Uterus (tissue), 4 donors: ENCODE measurements at places on chromosomes 7 and 10. TPM values are rescaled to one million over a fixed set of nuclear protein-coding genes. Genes with fewer than 3 reads are reported as not detected.

GRCh38 chr10:63579371-63580014, 58.3 kb downstream of the REEP3 start:
- DNase-seq = no peak

DNA sequence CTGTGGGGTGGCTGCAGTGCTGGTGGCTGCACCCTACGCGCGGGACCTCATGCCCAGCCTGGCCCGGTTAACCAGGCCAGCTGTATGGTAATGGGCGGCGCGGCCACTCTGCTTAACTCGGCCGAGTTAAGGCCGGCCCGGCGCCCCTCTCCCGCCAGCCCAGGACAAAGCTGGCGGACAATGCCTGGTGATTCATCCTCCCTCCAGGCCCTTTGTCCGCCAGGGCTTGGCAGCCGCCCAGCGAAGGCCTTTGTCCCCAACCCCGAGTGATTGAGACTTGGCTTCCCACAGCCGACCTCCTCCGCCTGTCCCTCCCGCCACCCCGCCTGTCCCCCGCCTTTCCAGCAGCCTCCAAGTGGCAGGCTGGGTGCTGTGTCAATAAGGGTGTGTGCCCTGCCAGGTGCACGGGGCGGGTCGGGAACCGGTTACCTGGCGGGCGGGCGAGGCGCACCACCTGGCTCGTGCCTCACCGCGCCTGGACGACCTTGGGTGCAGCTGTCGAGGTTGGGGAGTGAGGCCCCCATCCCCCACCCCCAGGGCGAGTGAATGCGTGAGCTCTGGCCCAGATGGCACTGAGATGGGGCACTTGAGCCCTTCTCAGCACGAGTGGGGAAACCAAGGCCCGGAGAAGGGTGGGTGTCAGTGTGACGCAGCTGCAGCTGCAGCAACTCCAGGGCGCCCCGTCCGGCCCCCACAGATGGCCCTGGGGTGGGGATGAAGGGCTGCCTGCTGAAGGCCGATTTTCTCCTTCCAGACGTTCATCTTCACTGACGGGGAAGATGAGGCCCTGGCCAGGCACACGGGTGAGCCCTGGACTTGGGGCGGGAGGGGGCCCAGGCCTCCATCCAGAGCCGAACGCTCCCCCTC, 4.6 kb downstream of the LFNG start:
- DNase-seq = peak; percentile 67

DNA sequence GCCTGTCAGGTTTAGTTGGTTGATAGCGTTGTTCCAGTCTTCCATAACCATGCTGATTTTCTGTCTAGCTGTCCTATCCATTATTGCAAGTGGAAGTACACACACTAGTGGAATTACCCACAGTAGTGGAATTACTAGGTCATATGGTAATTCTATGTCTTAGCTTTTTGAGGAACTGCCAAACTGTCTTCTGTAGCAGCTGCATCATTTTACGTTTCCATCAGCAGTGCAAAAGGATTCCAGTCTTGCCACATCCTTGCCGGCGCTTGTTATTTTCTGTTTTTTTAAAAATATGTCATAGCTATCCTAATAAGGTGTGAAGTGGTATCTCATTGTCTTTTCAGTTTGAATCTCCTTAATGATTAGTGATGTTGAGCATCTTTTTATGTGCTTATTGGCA, 17.2 kb upstream of the RHBDD2 start:
- no peak for DNase-seq

GRCh38 chr10:131264110-131264788, 47.3 kb downstream of the TCERG1L start:
- no peak for DNase-seq

GRCh38 chr10:130647341-130647740, 511.1 kb downstream of the GLRX3 start:
- no peak for DNase-seq

DNA sequence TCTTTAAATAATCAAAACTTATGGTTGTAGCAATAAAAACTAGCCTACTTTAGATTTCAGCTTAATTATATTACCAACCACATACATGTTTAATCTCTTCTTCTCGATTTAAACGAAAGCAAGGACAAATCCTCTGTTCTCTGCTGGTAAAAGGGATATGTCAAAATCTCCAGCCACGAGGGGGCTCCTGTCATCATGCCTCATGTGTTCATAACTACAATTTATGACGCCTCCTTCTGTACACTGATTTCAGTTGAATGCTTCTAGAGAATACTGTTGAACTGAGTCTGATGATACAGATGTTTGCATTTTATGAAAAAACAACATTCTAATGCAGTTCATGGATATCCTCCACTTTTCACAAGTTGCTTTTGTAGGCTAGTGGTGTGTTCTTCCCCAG, 220.0 kb upstream of the DPP6 start:
- DNase-seq = no peak

DNA sequence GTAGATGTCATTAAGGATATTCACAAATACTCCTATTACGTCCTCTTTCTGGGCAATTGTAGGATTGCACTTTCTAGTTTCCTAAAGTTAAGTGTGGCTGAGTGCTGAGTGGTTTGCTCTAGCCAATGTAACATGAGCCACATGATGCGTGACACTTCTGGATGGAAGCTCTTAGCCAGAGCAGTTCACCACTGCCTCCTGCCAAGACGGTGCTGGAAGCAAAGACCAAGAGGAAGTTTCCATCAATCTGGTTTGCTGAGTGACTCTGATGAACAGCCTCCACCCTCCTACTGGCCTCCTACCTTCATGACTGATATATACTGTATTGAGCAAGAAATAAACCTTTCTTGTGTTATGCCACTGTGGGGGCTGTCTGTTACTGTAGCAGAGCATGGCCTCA, 318.1 kb downstream of the KCNMA1 start:
- no peak for DNase-seq

- no peak for DNase-seq
These were observed 114.9 kb upstream of the FAM3C start for GRCh38 chr7:121510858-121511482.

The ODAD2 gene
- total RNA-seq = 4.7 TPM

The NUP42 gene
- 30.5 TPM for total RNA-seq

DNA sequence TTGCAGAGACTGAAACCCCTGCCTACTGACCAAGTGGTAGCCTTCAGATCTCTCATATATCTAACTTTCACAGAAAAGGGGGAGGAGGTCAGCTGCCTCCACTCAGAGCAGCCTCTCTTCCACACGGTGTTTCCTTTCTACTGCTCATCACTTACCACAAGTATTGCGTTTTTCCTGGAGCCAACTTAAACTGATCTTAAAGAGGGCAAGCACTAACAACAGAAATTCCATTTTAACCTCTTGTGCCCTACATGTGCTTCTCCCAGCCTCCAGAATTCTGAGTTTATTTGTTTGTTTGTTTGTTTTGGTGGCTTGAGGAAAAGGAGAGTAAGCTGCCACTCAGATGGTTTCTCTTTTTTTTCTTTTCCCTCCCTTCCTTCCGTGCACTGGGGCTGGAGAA, 19.1 kb downstream of the SKIDA1 start:
- DNase-seq = no peak

GRCh38 chr7:33516568-33516967, 387.2 kb downstream of the BBS9 start:
- DNase-seq = no peak

GRCh38 chr10:70352401-70353097, 29.9 kb downstream of the LRRC20 start:
- no peak for DNase-seq

- no peak for DNase-seq
These were observed 795 bp downstream of the PRF1 start for GRCh38 chr10:70601746-70602145.

DNA sequence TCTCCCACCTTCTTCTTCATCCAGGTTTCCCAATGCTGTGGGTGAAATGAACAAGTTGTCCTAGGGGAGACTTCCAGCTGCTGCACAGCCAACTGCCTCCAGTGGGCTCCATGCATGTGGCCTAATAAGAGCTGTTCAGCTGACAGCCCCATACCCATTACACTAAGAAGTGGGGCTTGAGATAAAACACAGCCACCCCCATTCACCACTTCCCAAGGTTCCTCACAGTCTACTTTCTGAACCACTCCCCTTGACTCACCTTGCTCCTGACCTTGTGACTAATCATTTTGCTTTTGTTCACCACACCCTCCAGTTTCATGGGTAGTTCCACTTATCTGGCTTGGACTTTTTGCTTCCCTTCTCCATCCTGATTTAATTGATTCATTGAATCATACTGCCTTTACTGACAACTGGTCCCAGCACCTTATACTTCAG, 119.3 kb downstream of the CABCOCO1 start:
- no peak for DNase-seq

GRCh38 chr10:11325817-11326216, 285.6 kb downstream of the USP6NL start:
- no peak for DNase-seq

GRCh38 chr10:133334503-133335245, 2.0 kb downstream of the CALY start:
- no peak for DNase-seq

- no peak for DNase-seq
These were observed 9.3 kb upstream of the PRSS1 start for GRCh38 chr7:142739923-142740492.

The VWA2 gene
- total RNA-seq = not detected

DNA sequence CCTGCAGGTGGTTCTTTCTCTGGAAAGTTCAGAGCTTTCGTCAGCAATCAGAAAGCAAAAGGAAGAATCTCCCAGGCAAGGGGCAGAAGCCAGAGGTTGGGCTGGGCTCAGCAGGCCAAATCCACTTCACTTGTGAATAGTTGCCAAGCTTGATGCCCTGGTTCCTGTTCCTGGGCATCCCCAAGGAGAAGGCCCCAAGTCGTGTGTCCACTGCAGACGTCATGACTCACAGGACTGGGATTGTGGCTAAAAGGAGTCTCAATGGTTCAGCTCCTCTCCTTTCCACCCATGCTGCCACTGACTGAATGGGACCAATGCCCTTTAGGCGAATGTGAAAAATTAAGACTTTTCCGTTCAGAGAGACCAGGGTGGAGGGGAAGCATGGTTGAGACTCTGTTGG, 38.6 kb upstream of the TRIM8 start:
- no peak for DNase-seq

DNA sequence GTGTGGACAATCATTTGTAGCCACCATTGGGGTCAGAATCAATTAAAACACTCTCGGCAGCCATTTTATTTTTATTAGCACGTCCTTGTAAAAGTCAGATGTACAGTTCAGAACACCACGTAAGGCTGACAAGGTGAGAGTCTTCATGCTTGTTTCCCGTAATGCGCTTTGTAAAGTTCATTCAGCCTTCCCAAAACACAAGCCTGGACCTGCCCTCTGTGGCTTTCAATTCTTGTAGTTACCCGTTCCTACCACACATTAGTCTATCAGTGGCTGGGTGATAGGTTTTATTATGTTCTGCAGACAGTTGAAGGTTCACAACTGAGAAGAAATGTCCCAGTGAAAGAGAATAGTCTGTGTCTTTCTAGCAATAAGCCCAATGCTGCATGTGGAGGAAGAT, 35.4 kb downstream of the GAD2 start:
- DNase-seq = no peak

DNA sequence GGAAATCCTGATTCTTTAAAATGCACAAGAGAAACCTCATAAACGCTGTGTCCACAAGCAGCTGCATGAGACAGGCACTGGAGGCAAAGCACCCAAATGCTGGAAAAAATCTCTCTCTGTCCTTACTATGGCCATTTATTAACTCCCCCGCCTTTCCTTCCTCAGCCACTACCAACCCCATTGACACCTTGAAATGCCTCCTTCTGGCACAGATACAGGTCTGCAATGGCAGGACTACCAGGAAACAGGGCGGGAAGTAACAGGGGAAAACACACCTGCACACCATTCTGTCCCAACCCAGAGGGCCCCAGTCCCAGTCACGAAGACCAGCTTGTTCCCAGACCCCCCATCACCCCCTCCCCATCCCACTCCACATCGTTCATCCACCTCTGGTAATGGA, 224.3 kb downstream of the PARD3 start:
- DNase-seq = no peak

GRCh38 chr7:140010194-140010895, 52.4 kb downstream of the PARP12 start:
- DNase-seq = no peak

DNA sequence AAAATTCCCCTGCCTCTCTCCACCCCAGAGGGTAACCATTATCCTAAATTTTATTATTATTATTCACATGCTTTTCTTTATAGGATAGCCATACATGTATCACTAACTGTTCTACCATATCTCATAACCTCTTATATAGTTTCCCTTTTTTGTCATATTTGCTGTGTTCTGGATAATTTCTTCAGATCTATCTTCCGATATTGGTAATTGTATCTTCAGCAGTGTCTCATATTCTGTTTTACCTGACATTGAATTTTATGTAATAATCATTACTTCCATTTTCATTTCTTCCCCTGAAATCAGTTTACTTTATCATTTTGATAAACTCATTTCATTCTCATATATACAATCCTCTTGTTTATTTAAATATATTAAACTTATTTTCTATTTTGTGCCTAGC, 273.5 kb downstream of the ADK start:
- DNase-seq = no peak

- no peak for DNase-seq
These were observed 291.5 kb upstream of the NFE2L3 start for GRCh38 chr7:25860275-25861163.

DNA sequence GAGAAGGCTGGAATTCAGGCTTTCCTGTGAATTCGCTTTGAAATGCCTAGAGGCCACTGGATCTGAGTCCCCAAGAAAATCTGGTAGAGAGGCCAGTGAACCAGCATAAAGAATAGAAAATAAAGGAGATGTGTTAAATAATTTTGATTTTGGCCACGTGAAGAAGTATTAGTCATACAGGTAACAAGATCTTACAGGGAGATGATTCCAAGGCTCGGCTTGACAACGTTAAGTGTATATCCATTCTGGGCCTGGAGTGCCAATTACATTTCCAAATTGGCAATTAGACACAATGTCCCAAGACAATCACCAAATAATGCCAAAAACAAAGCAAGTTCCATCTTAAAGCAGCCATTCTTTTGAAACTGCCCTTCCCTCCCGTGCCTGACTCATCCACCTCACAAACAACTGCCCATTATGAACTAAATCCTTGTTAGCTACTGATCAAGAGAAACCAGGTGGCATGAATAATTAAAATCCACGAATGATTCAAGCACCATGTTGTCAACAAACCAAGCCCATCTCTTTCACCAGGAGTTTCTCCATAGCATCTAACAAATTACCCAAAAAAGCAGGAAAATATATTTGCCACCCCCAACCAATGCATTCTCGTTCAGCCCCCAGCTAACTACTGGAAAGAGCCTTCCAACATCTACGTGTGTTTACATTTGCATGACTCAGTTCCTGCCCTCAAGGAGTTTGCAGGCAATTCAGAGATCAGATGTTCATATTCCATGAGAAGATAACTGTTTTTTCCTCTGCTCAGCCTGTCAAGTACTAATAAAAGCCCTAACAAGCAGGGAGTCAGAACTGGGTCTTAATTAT, 8.5 kb downstream of the KCNMA1 start:
- DNase-seq = no peak

GRCh38 chr7:96689414-96689813, 20.2 kb downstream of the SEM1 start:
- DNase-seq = no peak

- DNase-seq = no peak
These were observed 212.2 kb downstream of the CHRM2 start for GRCh38 chr7:137080516-137081203.

GRCh38 chr10:119651514-119652360, 557 bp downstream of the BAG3 start:
- no peak for DNase-seq

- no peak for DNase-seq
These were observed 172.9 kb downstream of the MBL2 start for GRCh38 chr10:52599551-52600200.

The SFTPA1 gene
- total RNA-seq = not detected

The PVRIG gene
- total RNA-seq = not detected
